Fibroblast of skin of left biceps (primary cell): ENCODE measurements at places on chromosomes 12 and 14.

GRCh38 chr12:79402606-79403005, 288.2 kb downstream of the PAWR start:
- DNase-seq: no peak

DNA sequence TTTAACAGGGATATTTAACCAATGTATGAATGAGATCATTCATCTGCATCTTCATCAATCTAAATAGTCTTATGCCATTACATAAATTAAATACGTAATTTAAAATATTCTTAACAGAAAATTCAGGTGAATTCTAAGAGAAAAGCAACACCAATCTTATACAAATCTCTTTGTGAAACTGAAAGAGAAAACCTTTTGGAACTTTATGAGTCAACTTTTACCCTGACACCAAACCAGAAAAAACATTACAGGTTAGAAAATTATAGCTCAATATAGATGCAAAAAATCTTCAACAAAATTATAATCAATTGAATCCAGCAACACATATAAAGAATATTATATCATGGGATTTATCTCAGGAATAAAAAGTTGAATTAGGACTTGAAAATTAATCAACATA, 3.4 kb downstream of the GLIPR1L1 start:
- no peak for DNase-seq

DNA sequence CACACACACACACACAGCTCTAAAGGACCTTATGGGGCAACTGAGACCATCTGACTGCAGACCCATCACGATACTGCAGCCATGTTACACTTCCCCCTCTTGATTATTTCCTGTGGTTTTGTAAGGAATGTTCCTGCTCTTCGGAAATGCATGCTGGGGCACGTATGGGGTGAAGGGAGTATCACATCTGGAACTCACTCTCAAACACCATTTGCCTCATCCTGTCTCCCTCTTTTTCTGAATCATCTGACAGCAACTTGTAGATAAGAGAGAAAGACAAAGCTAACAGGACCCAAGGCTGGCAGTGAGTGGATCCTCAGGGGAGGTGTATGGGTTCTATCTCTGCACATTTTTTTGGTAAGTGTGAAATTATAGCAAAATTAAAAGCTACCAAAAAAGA, 50.3 kb downstream of the RIMBP2 start:
- no peak for DNase-seq

DNA sequence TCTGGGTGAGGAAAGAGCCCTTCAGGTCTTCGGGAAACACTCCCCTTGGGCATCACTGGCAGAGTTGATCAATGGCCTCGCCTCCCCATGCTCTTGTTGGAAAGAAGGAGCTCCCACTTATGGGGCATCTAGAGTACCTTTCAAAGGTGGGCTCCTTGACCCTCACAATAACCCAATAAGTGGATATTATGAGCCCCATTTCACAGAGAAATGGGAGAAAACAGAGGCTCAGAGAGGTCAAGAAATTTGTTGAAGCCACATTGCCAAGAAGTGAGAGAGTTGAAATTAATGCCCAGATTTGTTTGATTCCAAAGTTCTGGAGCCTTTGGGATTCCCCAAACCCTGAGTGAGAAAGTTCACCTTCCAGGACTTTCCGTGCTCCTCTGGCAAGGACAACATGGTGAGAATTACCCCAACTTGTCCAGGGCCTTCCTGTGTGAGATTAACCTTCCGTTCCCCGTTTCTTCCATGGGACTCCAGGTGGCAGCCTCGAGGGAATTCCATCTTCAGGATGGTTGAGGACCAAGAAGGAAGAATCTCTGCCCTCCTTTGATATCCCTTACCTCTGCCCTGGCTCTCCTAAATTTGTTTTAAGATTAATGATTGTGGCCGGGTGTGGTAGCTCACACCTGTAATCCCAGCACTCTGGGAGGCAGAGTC, 7.5 kb upstream of the CHD4 start:
- DNase-seq: no peak

DNA sequence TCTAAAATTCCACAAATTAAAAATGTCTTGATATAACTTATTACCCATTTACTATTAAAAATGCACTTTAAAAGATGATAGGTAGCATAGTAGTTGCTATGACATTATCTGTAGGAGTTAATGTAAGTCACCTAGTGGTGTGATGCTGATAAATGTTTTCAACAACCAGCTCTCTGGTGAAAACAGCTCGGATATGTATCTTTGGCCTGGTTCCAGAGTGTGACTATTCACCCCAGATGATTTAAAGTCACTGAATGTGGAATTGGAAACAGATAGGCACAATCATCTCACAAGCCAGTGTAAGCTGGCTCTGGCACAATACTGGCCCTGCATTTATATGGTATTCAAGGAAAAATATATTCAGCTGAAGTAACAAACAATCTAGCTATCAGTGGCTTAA, 9.2 kb upstream of the CCDC196 start:
- DNase-seq: no peak

DNA sequence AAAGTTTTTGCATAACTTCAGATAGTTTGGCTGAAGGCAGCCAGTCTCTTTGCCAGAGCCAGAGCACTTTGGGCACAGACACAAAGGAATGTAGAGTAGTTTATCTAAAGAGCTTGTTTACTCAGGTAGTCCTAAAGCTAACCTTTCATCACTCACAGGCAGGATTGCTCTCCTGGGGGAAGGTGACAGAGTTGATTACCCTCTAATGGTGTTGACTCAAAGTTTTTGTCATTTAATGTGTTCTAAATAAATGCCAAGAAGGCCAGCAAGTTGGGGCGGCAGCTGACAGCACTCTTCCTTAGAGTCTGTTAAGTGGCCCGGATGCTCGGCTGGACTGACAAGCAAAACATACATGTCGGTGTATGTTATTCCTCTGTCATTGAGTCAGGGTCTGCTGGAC, 9.3 kb upstream of the TAS2R46 start:
- DNase-seq: no peak

DNA sequence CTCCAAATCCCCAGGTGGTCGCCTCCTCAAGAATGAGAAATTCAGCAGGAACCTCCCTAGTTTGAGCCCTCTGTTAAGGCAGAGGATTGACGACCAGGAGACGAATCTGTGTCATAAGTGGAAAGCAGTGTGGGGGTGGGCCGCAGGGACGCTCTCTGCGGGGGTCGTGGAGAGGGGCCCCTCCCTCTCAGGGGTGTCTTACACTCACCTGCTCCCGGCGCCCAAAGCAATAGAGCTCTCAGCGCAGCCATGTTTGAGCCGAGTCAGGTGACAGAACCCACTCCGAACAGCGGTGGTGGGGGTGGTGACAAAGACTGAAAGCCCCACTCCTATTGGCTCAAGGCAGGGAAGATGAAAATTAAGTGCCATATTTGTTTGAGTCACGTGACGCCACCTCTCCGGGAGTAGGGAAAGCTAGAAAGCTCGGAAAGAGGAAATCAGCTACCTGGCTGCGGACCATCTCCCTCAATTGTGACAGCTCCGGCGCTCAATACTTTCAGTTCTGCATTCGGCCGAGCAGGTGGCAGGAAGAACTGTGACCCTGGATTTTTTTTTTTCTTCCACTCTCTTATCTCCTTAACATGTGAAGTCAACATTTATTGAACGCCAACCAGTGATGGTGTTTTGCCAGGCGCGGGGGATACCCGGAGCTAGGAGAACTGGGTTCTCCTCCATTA, at the start of gene ZFYVE26:
Gene ZFYVE26, minus strand, starts transcription at position 265 of the 677 bp plus-strand sequence. CDS start 627 bp downstream, outside the sequence.
- DNase-seq: peak; percentile 80

- peak; percentile 54 for DNase-seq
Measured at GRCh38 chr14:60151715-60152114, 13.5 kb downstream of the DHRS7 start.

GRCh38 chr12:7542813-7543212, 39.2 kb upstream of the CD163 start:
- peak; percentile 60 for DNase-seq

DNA sequence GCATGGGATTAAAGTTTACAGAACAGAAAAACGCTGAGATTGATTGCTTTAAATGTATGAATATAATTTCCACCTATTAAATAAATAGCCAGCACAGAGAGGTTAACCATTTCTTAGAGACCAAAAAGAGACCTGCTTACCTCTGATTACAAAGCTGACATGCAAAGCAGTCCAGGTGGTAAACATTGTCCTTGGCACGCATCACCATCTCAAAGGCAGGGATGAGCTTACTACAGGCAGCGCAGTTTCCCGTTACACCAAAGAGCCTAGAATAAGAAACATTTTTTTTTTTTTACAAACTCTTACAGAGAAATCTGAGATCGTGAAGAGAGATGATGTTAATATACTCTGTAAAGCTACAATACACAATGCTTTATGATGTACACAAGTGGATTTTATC, 45.7 kb downstream of the LMO3 start:
- DNase-seq: no peak

DNA sequence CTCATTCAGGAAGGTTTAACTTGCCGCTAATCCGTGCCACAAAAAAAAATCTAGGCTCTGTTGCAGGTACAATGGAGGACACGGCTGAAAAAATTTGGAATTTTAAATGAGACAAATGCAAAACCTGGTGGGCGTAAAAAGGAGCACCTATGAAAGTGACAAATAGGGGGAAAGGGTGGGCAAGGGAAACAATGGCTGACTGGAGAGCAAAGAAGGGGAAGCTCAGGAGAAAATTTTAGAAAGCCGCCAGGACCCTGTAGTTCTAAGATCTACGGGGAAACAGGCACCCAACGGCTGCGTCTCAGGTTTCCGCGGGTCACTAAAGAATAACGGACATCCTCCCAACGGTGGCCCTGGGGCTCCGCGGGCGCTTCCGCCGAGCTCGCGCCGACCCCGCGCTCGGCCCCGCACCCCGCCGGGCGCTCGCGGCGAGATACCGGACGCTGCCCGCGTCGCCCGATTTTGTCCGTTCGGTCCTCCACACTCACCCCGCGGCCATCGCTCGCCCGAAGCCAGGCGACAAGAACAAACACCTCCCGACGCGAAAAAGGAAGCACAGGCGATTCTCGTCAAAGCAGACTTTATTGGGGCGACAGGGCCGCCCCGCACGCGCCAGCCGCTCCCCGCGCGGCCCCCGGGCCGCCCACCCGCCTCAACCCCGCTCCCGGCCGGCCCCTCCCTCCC, 1.1 kb upstream of the YY1 start:
- no peak for DNase-seq

- DNase-seq: no peak
Measured at GRCh38 chr12:106712768-106713167, 61.7 kb upstream of the RIC8B start.

GRCh38 chr14:83478741-83479140, 1945.1 kb upstream of the SEL1L start:
- DNase-seq: no peak

DNA sequence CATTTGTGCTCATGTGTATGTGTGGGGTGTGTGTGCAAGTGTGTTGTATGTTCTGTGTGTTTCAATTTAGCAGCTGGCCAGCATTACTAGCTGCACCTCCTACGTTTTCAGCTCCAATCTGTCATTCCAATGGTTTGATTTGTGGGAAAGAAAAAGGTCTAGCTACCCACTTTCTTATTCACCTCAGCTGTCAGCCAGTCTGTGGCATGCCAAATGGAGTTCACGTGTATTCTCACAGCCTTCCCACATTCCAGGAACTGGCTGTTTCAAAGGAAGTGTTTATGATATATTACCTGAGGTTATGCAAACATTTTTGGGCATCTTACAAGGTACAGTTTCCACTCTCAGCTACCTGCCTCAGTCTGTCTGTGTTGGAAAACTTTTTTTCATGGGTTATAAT, 220.2 kb upstream of the CPNE8 start:
- no peak for DNase-seq

GRCh38 chr14:21256539-21257393, 12.5 kb downstream of the HNRNPC start:
- DNase-seq: no peak

GRCh38 chr12:22272335-22273151, 62.0 kb downstream of the ST8SIA1 start:
- DNase-seq: no peak

DNA sequence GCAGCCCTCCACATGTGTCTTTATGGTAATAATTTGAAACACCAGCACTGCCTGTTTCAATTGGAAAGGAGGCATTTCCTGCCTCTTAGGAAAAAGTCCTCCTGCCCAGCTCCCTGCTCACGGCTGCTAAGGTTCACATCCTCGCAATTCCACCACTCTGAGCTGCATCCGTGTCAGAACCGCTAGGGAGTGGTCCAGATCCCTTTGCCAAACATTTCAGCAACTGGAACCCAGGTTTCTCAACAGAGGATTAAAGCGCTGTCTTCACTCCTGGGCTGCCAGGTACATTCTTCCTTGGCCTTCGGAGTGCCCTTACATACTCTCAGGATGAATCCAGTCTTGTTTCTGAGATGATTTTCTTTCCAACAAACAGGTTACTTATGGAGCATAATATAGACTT, 23.3 kb downstream of the C14orf132 start:
- no peak for DNase-seq

- DNase-seq: no peak
Measured at GRCh38 chr12:12487490-12487889, 75.2 kb downstream of the DUSP16 start.
